ENCODE measurements at places on chromosomes 3 and 15.

DNA sequence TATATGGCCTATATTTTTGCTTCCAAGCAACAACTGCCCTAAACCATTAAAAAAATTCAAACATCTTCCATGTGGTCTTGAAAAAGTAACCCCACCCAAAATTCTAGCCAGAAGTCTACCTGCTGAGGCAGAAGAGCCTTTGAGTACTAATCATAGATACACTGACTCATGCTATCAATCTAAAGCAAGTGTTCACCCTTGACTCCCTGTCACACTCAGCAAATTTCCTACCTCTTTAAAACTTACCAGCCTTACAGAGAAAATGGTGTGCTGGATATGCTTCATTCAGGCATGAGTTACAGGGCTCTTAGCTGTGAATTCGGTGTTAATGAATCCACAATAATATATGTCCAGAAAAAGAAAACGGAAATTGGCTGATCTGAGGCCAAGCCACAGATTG, 373.8 kb downstream of the MAGI1 start:
- DNase-seq: no peak

GRCh38 chr15:29871401-29871800, 49.1 kb upstream of the TJP1 start:
- DNase-seq: no peak

DNA sequence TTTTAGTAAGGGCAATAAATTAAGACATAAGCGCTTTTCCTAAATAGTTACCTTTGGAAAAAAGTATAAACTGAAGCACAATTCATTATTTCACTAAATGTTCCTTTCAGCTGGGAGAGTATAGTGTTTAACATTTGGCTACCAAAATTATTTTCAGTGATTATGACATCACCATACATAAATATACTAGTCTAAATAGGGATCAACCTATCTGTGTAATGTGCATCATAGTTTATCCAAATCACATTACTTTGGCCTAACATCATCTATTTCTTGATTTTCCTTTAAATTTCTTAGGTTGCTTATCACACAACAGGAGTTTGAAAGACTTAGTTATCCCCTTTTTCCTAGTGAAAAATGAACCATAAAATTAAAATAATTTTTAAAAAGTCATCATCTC, 738.9 kb downstream of the ROBO1 start:
- DNase-seq: no peak

- no peak for DNase-seq
These were observed 546.4 kb upstream of the ZNF385D start for GRCh38 chr3:22297436-22297835.

DNA sequence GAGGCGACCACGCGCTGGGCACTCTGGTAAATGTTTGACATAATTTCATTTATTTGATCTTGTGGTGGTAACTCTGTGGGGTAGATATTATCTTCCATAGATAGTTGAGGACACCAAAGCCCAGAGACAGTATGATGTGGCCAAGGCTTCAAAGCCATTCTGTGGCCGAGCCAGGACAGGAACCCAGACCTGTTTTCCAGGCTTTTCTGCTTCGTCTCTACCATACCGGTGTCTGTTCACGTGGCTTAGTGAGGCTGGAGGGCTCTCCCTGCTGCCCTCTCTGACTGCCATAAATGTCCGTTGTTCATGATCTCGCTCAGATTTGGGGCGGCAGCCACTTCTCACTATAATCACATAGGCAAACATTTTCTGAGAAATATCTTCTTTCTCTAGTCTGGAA, 134.7 kb downstream of the PEX5L start:
- DNase-seq: no peak

DNA sequence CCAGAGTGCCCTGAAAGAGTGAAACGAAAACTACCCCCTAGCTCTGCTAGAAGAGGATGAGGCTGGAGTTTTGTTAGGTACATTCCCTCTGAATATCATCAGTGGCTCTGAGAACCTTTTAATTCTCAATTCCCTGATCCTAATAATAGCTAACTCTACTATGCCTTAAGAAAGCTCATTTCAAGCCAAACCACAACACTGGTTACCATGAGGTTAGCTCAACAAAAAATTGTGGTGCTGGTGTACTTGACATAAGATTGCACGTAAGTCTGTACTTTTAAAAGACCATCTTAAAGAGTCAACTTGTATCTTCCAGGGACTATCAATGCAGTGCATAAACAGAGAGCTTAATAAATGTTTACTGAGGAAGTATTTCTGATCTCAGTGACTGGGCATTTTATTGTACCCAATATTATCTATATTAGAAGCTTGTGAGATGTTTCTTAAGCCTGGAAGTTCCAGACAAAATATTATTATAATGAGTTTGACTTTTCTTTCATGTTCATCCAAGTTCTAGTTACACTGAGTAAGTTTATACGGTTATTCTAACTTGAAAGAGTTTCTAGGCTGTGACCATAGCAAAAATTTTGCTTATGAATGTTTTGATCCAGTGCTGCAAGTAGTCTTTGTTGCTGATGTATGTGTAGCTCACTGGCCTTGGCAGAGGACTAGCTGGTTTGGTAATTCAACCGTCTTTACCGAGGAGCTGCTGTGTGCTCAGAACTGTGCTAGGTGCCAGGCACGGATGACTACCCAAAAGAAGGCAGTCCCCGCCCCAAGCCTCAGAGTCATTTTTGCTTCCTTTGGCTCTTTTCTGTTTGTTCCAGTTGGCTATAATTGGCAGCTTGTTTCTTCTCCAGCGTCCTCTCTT, 334.4 kb upstream of the TRIM42 start:
- DNase-seq: no peak

GRCh38 chr3:146543461-146544001, 876 bp downstream of the PLSCR1 start:
- DNase-seq: no peak

- DNase-seq: no peak
These were observed 125.5 kb downstream of the RAB11A start for GRCh38 chr15:65994832-65995231.

GRCh38 chr3:184696697-184697096, 15.2 kb downstream of the MAGEF1 start:
- DNase-seq: no peak

- no peak for DNase-seq
These were observed 62.8 kb downstream of the SYNM start for GRCh38 chr15:99167640-99168039.

DNA sequence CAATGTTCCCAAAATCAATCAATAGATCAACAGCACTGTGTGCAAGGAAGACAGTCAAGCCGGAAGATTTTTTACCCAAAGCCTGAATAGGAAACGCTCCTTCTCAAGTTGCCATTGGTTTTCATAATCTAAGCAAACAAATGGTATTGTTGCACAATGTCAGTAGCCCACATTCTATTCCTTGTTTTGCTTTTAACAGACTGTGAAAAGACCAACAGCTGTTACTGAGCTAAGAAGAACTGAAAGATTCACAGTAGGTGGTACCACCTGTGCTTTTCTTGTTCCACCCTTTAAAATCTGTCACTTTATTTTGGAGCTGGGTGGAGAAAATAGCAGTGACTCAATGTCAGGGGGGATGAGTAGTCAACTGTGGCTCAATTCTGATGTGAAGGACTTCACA, 357.5 kb upstream of the CADM2 start:
- no peak for DNase-seq

GRCh38 chr15:75450307-75451201, 936 bp downstream of the SIN3A start:
- peak; percentile 88 for DNase-seq

DNA sequence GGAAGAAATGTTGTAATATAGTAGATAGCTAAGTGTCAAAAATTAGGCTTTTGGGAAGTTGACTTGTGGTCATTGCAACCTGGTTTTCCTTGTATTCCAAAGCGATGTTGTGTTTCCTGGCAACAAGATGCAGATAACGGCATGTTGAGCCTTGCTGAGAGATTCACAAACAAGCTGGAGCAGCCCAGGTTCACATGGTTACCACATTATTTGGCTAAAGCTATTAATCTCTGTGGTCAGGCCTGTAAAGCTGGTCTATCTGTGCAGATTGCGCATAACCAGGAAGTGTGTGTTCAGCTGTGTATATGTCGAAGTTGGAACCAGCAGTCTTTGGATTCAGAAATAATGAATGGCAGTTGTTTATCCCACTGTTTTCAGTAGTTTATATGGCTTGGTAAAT, 6.6 kb downstream of the TIPARP start:
- DNase-seq: no peak

- no peak for DNase-seq
These were observed 84.4 kb downstream of the RFTN1 start for GRCh38 chr3:16429086-16429485.

DNA sequence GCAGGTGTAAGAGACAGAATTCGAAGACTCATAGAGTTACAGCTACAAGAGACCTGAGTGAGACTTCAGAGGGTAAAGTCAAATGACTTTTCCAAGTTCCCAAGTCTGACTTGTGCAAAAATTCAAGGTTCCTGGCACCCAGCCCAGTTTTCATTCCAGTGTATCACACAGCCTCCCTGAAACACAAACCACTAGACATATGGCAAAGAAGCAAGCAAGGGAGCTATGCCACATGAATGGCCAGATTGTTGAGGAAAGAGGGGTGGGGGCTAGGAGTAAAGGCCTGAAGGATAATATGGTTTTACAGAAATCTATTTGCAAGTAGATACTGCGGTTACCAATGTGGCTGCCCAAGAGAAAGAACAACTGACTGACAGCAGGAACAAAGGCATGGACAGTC, 301.2 kb downstream of the MECOM start:
- no peak for DNase-seq

DNA sequence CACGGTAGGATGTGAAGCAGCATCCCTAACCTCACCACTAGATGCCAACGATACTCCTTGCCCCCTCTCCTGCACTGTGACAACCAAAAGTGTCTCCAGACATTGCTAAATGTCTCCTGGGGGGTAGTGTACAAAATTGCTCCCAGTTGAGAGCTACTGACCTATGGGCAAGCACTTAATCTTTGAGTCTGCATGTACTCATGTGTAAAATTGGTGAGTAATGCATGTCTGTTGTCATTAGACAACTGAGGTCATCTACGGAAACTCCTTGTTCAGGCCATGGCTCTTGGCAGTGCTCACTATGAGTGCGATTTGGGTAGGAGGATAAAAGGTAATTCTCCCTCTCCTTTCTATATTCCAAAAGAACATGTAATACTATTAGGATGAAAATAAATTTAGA, 29.2 kb downstream of the PDHB start:
- no peak for DNase-seq

- no peak for DNase-seq
These were observed 9.9 kb upstream of the CCDC54 start for GRCh38 chr3:107367353-107367752.

DNA sequence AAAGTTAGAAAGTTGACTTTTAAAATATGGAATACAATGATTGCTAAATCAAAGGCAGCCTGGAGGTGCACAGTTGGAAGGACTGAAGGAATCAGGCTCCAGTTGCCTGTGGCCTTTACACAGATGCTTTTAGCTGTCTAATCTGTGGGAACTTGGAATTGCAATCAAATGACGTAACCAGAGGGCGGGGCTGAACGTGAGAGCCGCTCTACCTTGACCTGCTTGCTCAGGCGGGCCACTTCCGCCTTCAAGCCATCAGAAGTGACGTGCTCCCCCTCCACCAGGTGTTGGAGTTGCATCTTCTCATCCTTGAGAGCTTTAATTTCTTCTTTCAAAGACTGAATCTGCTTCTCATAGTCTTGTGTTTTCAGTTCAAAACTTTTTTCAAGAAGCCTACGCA, 37.7 kb upstream of the GNB5 start:
- DNase-seq: no peak

GRCh38 chr3:123658852-123659206, 74.0 kb upstream of the HACD2 start:
- no peak for DNase-seq

GRCh38 chr3:196149831-196150301, 61.3 kb downstream of the ZDHHC19 start:
- DNase-seq: no peak

- DNase-seq: no peak
These were observed 203.4 kb downstream of the TBC1D2B start for GRCh38 chr15:77874063-77874462.

DNA sequence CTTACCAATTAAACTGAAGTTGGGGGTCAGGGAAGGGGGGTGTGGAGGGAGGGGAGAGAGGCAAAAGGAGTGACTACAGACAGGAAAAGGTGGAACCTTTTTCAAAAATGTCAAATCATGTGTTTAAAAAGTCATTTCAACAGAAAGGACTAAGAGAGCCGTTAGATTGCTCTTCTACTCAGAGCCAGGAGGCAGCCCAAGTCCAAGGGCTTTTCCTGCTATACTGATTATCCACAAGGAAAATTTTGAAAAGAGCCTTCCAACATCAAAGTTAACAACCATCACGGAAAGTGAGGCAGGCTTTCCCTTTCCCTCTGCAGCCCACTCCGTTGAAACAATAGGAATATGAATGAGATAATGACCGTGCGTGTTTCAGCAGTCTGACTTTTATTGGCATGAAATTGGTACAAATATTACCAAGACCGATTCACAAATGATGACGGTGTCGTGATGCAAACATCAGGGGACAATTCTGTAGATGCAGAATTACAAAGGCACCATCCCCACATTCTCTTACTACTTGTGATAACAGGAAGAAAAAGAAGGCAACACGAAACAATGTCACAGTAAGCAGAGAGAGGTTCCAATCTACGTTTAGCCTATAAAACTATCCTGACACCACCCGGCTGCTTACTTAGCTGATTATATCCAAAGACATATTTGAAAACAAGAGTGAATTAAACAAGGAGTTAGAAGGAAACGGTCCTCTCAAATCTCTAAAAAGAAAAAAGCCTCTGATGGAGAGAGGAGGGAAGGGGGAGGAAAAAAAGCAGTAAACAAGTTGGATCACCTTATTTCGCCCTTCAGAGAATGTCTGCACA, 453.7 kb downstream of the FOXP1 start:
- no peak for DNase-seq

DNA sequence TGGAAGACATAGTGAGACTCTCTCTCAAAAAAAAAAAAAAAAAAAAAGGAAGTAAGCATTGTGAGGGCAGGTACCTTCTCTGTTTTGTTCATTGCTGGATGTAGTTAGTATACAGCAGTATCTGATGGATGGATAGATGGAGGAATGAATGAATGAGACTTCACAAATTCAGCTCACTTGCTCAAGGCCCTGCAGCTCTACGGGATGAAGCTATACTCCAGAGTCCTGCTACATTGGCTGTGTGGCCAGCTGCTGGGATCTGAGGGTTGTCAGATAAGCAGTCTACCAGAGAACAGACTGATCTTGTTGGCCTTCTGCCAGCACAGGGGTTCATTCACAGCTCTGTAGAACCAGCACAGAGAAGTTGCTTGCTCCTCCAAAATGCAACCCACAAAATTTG, 35.0 kb downstream of the MLH1 start:
- no peak for DNase-seq

GRCh38 chr3:22245811-22246583, 495.0 kb upstream of the ZNF385D start:
- DNase-seq: no peak

- DNase-seq: no peak
These were observed 232.3 kb downstream of the SNRPN start for GRCh38 chr15:25186906-25187645.

GRCh38 chr3:184911570-184911969, 99.6 kb downstream of the VPS8 start:
- DNase-seq: no peak

Data from stimulated activated CD8-positive, alpha-beta memory T cell treated with anti-CD3 and anti-CD28 coated beads, Interleukin-7, amount 100 ng/mL, for 24 hours (primary cell).